Activated T-cell treated with anti-CD3 and anti-CD28 coated beads for 48 hours (primary cell): ENCODE measurements at places on chromosomes 16 and 17.

DNA sequence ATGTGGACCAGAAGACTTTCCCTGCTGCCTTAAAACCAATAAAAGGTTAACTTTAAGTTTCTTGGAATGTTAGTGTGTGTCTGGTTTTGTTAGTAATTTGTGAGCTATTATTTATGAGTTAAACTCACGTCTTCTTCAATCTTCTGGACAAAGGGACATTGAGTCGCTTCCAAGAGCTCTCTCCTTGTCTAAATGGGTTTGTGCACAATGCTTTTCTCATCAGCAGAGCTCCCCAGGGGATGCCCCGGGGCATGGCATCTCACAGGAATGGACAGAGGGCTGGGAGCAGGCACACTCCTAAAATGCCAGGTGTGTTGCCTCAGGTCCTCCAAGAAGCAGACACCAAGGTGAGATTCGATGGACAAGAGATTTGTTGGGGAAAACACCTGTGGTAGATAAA is 90.5 kb downstream of the RGS9 start:
- DNase-seq: no peak

- DNase-seq: peak; percentile 73
Observed at GRCh38 chr16:66516808-66517585, 32.9 kb downstream of the TK2 start.

DNA sequence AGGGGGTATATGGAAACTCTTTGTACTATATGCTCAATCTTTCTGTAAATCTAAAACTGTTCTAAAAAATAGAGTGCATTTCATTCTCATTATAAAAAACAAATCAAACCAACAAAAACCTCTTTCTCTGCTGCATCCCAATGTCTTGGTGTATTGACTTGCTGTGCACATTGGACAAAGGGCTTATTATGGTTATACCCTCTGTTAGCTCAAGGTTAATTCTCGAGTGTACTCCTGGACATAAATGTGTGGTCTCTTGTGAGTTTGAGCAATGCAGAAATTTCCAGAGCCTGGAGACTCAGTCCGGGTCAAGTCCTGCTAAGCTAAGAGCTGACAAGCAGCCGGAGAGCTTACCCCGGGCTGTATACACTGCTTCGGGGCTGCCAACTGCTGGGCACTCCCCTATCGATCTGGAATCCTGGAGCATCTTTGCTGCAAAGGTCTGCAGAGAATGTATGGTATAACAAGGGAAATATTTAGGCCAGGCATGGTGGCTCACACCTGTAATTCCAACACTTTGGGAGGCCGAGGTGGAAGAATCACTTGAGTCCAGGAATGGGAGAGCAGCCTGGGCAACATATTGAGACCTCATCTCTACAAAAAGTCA is 66.2 kb upstream of the BRD7 start:
- DNase-seq: no peak

GRCh38 chr16:85033171-85033570 is 5.6 kb downstream of the KIAA0513 start:
- DNase-seq: no peak

- no peak for DNase-seq
Observed at GRCh38 chr17:80967404-80967872, 24.2 kb upstream of the CHMP6 start.

DNA sequence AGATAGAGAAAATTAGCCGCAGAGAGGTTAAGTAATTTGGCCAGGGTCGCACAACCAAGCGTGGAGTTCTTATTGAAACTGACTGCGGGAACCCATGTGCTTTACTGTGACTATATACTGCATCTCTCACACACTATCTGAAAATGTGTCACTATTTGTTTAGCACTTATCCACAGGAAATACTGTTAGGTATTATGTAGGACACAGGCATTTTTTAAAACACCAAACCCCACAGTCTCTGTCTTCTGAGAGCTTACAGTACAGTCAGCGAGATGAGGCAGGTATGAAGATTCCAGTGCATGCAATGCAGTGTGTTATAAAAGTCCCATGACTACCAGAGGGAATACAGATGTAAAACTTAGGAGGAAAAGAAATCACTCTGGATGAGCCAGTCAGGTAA is 11.3 kb downstream of the RBL2 start:
- DNase-seq: no peak

DNA sequence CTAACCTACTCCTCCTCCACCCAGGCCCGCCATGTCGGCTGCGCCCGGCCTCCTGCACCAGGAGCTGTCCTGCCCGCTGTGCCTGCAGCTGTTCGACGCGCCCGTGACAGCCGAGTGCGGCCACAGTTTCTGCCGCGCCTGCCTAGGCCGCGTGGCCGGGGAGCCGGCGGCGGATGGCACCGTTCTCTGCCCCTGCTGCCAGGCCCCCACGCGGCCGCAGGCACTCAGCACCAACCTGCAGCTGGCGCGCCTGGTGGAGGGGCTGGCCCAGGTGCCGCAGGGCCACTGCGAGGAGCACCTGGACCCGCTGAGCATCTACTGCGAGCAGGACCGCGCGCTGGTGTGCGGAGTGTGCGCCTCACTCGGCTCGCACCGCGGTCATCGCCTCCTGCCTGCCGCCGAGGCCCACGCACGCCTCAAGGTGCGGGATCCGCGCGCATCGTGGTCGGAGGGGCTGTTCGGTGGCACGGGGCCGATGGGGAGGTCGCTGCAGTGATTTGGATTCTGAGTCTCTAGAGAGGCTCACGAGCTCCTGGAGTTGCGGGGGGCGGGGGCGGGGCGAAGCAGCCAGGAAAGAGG is 878 bp downstream of the TRIM72 start:
- no peak for DNase-seq

DNA sequence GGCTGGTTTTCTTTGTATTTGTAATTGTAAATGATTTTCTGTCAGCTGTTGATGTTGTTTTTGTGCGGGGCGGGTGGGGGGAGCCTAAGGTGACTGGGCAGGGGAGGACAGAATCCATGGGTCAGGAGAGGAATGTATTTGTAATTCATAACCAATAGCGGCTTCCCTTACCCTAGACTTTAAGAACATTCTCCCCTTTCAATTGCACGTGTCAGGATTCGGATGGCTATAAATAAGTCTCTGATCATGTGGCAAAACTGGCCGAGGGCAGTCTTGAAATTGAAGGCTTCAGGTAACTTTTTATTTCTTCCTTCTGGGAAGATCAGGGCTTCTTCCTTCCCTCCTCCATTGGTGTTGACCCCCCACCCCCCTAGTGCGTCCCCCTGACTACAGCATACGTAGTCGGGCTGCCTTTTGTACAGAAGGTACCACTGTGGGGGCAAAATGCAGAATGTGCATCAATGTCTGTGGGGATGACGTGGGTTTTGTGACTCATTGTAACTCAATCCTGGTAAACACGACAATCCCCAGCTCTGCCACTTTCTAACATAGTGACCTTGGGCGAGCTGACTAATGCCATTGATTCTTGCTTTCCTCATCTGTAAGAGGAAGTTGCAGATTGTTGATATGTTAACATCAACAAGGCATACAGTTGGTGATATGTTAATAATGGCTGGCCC is 16.2 kb downstream of the MARCHF10 start:
- DNase-seq: no peak

DNA sequence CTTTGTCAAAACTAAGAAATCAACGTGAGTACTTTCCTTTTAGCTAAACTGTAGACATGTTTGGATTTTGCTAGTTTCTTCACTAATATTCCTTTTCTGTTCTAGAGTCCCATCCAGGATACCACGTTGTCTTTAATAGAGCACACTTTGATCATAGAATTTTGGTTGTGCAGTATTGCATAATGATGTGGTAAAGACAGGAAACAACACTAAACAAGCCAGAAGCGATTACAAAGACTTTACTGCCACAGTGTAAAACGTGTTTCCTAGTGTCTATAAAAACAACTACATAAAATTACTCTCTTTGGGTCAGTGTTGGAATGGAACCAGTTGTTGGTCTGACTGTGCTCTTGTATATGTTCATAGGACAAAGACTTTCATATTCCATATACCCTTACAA is 19.3 kb downstream of the SHISA9 start:
- no peak for DNase-seq

DNA sequence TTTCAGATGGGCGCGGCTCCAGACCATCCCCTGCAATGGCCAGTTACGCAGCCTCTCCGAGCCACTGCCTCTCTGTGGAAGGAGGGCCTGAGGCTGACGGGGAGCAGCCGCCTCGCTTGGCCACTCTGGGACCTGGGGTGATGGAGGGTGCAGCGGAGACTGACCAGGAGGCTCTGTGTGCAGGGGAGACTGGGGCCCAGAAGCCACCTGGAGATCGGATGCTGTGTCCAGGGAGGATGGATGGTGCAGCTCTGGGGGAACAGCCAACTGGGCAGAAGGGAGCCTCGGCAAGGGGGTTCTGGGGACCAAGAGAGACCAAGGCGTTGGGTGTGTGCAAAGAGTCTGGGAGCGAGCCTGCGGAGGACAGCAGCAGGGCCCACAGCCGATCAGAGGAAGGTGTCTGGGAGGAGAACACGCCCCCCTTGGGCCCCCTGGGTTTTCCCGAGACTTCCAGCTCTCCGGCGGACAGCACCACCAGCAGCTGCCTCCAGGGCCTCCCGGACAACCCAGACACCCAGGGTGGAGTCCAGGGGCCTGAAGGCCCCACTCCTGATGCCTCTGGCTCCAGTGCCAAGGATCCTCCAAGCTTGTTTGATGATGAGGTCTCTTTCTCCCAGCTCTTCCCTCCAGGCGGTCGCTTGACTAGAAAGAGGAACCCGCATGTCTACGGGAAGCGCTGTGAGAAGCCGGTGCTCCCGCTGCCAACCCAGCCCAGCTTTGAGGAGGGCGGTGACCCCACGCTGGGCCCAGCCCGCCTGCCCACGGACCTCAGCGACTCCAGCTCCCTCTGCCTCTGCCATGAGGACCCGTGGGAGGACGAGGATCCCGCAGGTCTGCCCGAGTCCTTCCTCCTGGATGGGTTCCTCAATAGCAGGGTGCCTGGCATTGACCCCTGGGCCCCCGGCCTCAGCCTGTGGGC is 17.4 kb upstream of the ZFPM1 start:
- DNase-seq: no peak

DNA sequence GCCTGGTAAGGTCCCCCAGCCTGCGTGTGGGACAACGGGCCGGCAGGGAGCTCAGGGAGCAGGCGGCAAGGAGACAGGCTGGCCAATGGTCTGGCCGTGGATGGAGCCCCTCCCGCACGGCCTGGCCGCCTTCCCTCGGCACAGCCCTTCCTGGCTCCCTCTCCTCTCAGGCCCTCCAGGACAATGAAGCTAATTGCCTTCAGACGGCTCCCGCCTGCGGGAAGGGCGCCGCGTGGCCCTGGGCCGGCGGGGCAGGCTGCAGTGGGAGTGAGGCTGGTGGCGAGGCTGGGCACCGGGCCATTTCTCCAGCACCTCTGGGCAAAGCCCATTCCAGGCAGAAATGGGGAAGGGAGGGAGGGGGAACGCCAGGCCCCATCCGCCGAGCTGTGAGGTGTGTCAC is 50.9 kb downstream of the ENGASE start:
- DNase-seq: no peak

DNA sequence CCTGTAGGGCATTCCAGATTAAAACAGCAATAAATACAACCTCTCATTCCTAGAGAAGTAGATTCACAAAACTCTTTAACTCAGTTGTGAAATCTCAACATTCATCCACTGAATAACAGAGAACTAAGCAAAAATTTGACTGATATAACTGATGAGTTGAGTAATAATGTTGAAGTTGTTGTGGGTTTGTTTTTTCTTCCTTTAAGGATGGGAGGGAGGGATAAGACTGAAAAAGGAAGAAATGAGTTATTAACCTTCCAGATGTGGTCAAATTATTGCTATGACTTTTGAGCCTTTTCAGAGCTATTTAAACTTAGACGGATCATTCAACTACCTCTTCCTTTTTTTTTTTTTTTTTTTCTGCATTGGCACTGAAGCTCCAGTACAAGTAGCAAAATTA is 38.6 kb downstream of the SKAP1 start:
- DNase-seq: no peak

GRCh38 chr16:89378947-89379771 is 111.2 kb downstream of the ANKRD11 start:
- no peak for DNase-seq

- no peak for DNase-seq
Observed at GRCh38 chr16:27199736-27200135, 3.6 kb upstream of the KDM8 start.

DNA sequence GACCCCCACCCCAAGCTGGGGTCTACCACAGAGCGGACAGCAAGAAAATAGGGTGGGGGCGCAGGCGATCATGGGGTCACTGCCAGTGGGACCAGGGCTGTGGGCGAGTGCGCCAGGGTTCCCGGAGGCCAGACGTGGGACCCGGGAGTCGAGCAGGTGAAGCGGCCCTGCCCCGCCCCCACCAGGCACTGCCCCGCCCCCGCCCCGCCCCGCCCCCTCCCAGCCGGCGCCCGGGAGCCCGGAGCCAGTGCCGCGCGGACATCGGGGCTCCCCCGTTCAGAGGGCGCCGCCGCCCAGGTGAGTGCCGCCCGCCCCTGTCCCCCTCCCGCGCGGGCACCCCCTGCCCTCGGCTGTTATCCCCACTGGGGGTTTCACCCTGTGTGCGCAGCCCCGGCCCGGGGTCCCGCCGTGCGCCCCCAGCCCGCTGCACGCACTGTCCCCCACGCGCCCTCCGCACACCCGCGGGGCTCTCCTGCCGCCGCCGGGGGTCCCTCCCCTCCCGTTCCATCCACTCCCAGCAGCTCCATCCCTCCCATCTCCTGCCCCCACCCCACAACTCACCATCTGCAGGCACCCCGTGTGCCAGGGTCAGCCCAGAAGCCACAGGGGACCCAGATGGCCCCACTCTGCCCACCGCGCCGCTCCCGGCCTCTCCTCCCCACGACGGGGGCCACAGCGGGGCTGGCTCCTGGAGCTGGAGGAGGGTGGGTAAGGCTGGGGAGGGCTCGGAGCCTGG is at the start of gene SSTR5:
TSS of gene SSTR5 (plus strand) at position 222 of the 736 bp plus-strand sequence. CDS start 6,122 bp downstream, outside the sequence.
- DNase-seq: no peak

GRCh38 chr17:55433029-55433628 is 11.5 kb upstream of the MMD start:
- DNase-seq: no peak

GRCh38 chr17:56034197-56034635 is 119.1 kb upstream of the ANKFN1 start:
- no peak for DNase-seq

- DNase-seq: no peak
Observed at GRCh38 chr16:57262841-57263540, 17.9 kb downstream of the ARL2BP start.

DNA sequence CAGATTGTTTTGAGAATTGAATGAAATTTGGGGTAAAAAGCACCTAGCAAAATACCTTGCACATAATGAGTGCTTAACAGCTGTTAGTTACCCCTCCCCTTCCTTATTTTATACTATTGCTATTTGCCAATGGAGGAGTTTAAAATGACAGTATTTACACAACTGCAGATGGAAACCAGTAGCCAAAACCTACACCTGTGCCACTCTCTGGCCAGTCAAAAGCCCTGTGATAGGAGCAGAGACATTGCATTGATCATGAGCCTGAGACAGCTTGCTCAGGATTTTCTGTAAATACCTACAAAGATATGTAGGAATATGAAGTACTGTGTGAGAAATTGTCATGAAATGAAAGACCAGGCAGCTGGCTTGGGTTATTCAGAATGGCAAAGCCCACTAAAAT is 115.3 kb upstream of the HLF start:
- DNase-seq: no peak

DNA sequence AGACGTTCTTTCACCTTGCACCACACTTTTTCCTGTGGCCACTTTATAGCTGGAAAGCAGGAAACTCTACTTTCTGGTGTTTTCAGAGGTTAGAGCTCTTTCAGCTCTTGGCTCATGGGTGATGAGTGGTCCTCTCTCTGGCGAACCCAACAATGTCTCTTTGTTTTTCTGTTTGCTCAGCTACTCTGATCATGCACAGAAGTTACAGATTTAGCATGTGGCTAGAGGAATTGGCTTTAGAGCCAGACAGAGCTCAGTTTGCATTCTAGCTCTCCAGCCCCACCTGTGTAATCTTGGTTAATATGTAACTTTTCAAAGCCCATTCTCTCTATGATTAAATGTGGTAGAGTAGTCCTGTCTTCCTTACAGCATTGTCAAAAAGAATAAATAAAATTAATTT is 225.2 kb downstream of the HAPSTR1 start:
- DNase-seq: no peak
